RWPE2 (cell line): ENCODE measurements at places on chromosomes 3 and 15.

GRCh38 chr15:62241135-62241770, 76.2 kb upstream of the C2CD4B start:
- no peak overlapping the region for H3K4me3 ChIP-seq
- H3K36me3 ChIP-seq, result no peaks in the 10 kb centered on the region
- H3K27me3 ChIP-seq, result no peaks in the 10 kb centered on the region

DNA sequence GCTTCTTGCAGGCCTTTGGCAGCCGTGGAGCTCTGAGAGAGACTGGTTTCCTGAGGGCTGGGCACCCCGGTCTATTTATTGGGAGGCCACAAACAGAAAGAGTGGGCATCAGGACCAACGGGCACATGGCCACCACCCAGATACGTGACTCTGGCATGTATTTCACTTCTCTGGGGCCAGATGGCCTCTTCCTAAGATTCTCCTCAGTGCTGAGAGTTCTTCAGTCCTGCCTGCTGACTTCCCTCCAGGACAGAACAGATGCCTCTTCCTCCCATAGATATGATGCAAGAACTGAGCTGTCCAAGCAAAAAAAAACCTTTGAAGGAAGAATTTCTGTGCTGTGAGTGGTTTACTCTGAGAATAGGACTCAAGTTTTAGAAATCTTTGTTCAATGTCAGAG, 107.7 kb downstream of the IGF2BP2 start:
- peaks cover 5% of the 10 kb centered on the region; the same call in 1 of the 2 replicates for H3K36me3 ChIP-seq
- H3K27me3 ChIP-seq, result no peaks in the 10 kb centered on the region
- peaks cover 58% of the 10 kb centered on the region for H3K4me1 ChIP-seq
- no peak overlapping the region for H3K4me3 ChIP-seq
- peak overlapping the region; percentile 91 for H3K27ac ChIP-seq
- DNase-seq, result no peak

DNA sequence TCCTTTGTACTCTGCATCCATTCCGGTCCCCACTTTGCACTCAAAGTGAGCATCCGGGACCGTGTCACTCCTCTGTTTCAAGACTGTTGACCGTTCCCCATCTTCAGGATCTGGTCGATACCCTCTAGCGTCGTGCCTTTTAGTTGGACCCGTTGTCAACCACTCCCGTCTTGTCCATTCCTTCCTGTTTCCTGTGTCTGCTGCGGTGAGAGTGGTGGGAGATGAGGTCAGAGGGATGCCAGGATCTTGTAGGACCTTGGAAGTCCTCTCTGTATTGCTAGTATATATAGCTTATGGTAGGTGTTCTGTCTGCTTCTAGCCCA, 624 bp downstream of the BRK1 start:
- H3K4me1 ChIP-seq, result peaks cover 5% of the 10 kb centered on the region
- H3K27ac ChIP-seq, result peak overlapping the region; percentile 36
- DNase-seq, result no peak
- peak overlapping the region; percentile 63 for H3K4me3 ChIP-seq
- no peaks in the 10 kb centered on the region for H3K27me3 ChIP-seq
- H3K36me3 ChIP-seq, result peaks cover 21% of the 10 kb centered on the region

GRCh38 chr3:19866751-19867347, 67.2 kb downstream of the EFHB start:
- H3K4me3 ChIP-seq, result no peak overlapping the region
- no peak for DNase-seq
- H3K27ac ChIP-seq, result no peak overlapping the region
- no peaks in the 10 kb centered on the region for H3K36me3 ChIP-seq

- DNase-seq, result no peak
- no peaks in the 10 kb centered on the region for H3K36me3 ChIP-seq
- H3K27me3 ChIP-seq, result no peaks in the 10 kb centered on the region
- H3K27ac ChIP-seq, result peak overlapping the region; percentile 31
- no peak overlapping the region for H3K4me3 ChIP-seq
These were observed 107.7 kb upstream of the TSC22D2 start for GRCh38 chr3:150300388-150300787.

DNA sequence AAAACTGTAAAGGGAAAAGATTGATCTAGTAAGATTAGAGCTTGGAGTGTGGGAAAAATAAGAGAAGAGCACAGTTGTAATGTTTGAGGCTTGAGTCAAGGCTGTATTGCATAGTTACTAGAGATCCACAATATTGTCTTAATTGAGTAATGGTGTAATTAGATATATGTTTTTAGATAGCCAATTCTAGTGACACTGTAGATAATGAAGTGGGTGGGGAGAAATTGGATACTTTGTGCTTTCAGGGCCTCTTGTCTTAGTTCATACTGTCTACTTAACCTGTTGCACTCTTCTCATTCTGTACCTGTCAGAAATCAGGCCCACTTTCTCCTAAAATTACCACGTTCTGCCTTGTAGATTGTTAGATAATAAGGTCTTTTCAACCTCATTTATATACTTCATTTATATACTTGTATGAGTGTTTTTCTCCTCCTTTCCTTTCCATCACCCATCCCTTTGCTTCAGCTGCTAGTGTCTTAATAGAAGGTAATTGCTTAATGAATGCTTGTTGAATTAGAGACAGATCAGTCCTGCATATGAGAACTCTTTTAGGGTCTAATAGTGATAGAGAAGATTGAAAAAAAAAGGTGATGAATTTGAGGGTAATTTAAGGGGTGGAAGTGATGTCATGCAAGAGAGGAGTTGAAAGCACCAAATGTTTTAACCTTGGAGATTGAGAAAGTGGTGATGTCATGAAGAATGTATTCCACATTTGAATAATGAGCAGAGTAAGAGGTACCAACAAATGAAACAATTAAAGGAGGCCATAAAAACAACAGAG, 32.0 kb downstream of the PIK3CA start:
- no peak for DNase-seq
- no peaks in the 10 kb centered on the region for H3K27me3 ChIP-seq
- H3K4me3 ChIP-seq, result no peak overlapping the region
- H3K4me1 ChIP-seq, result peaks cover 21% of the 10 kb centered on the region
- no peak overlapping the region for H3K27ac ChIP-seq
- no peaks in the 10 kb centered on the region for H3K36me3 ChIP-seq

- H3K36me3 ChIP-seq, result no peaks in the 10 kb centered on the region
- H3K4me1 ChIP-seq, result no peaks in the 10 kb centered on the region
- no peaks in the 10 kb centered on the region for H3K27me3 ChIP-seq
- DNase-seq, result no peak
- H3K27ac ChIP-seq, result no peak overlapping the region
These were observed 70.1 kb downstream of the CASR start for GRCh38 chr3:122253581-122253980.

GRCh38 chr3:54193093-54193492, 70.7 kb downstream of the CACNA2D3 start:
- H3K27me3 ChIP-seq, result peaks cover 4% of the 10 kb centered on the region
- DNase-seq, result no peak
- H3K27ac ChIP-seq, result no peak overlapping the region
- no peak overlapping the region for H3K4me3 ChIP-seq
- no peaks in the 10 kb centered on the region for H3K36me3 ChIP-seq

GRCh38 chr15:65938604-65939003, 69.3 kb downstream of the RAB11A start:
- H3K4me3 ChIP-seq, result no peak overlapping the region
- no peaks in the 10 kb centered on the region for H3K36me3 ChIP-seq
- H3K4me1 ChIP-seq, result peaks cover 19% of the 10 kb centered on the region
- H3K27me3 ChIP-seq, result no peaks in the 10 kb centered on the region
- no peak for DNase-seq

GRCh38 chr3:173663696-173664111, 266.2 kb downstream of the NLGN1 start:
- no peaks in the 10 kb centered on the region for H3K27me3 ChIP-seq
- no peak overlapping the region for H3K27ac ChIP-seq
- H3K36me3 ChIP-seq, result no peaks in the 10 kb centered on the region
- no peak for DNase-seq

GRCh38 chr3:48275287-48276027, 34.6 kb downstream of the ZNF589 start:
- no peaks in the 10 kb centered on the region for H3K27me3 ChIP-seq
- H3K36me3 ChIP-seq, result no peaks in the 10 kb centered on the region
- H3K4me1 ChIP-seq, result no peaks in the 10 kb centered on the region
- no peak overlapping the region for H3K4me3 ChIP-seq

DNA sequence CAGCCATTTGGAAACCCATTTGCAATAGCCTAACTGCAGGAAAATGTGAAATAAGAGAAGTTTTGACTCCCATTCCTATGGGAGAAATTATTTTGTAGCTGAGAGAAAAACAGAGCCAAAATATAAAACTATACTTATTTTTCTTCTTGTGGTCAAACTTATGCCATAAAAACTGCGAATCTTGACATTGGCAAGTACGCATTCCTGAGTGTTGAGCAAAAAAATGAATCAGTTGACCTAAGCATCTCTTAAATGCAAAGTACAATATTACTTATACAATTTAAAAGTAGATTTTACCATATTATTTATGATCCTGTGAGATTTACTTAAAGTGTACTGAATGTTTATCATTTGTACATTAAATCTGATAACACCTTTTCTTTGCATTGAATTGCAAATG, 50.1 kb upstream of the CMC1 start:
- DNase-seq, result no peak
- H3K36me3 ChIP-seq, result no peaks in the 10 kb centered on the region
- H3K27ac ChIP-seq, result no peak overlapping the region
- H3K4me3 ChIP-seq, result no peak overlapping the region
- no peaks in the 10 kb centered on the region for H3K27me3 ChIP-seq
- no peaks in the 10 kb centered on the region for H3K4me1 ChIP-seq

GRCh38 chr3:53750253-53751210, 95.7 kb downstream of the CHDH start:
- H3K36me3 ChIP-seq, result no peaks in the 10 kb centered on the region
- H3K27ac ChIP-seq, result no peak overlapping the region
- H3K4me3 ChIP-seq, result no peak overlapping the region
- H3K4me1 ChIP-seq, result no peaks in the 10 kb centered on the region

GRCh38 chr15:70956201-70956995, 63.8 kb downstream of the LRRC49 start:
- no peaks in the 10 kb centered on the region for H3K4me1 ChIP-seq
- no peaks in the 10 kb centered on the region for H3K27me3 ChIP-seq
- H3K27ac ChIP-seq, result no peak overlapping the region
- DNase-seq, result no peak

GRCh38 chr3:11690863-11691766, 47.4 kb upstream of the VGLL4 start:
- H3K4me3 ChIP-seq, result no peak overlapping the region
- no peak for DNase-seq
- H3K27me3 ChIP-seq, result no peaks in the 10 kb centered on the region
- H3K4me1 ChIP-seq, result peaks cover 21% of the 10 kb centered on the region
- peak overlapping the region; percentile 55 for H3K27ac ChIP-seq

DNA sequence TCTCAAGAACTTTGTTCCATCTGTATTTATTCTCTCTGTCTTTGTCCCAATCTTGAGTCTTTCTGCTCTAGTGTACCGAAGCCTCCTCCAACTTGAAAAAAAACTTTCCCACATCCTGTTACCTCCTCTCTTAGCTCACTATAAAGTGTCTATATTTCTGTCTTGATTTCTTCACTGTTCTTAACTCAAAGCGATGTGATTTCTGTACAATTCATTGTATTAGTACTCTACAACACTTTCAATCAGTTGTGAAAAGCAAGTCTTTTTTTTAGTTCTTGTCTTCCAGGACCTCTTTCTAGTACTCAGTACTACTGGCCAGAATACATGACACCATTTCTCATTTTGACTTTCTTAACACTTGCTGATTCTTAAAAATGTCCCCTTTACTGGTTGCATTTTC, 353.5 kb upstream of the SATB1 start:
- no peaks in the 10 kb centered on the region for H3K36me3 ChIP-seq
- H3K27ac ChIP-seq, result no peak overlapping the region
- H3K4me1 ChIP-seq, result no peaks in the 10 kb centered on the region
- DNase-seq, result no peak

- peaks cover 7% of the 10 kb centered on the region for H3K4me1 ChIP-seq
- H3K36me3 ChIP-seq, result no peaks in the 10 kb centered on the region
These were observed 229.5 kb downstream of the TUSC7 start for GRCh38 chr3:116939091-116939490.

DNA sequence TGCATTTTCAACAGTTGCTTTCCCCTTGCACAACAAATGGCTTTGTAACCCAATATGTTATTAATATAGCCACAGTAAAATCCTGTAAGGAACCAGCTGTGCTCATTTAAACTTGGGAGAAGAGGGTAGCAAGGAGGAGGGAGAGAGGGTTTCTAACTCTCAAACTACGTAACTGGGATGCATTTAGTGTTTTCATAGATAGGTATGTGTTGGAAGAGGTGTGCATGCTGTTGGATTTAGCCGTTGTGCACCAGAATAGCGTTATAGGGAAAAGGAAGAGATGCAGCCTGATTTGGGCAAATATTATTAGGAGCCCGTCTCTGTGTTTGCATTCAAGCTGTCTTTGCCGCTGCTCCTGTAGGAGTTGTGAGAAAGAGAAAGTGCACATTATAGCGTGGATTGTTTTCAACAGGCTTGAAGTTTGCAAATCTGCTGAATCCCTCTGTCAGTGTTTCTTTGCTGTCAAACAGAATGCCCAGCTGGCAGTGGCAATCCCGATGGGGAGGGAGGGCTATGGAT, 39.4 kb downstream of the ARPP21 start:
- H3K4me3 ChIP-seq, result no peak overlapping the region
- H3K27ac ChIP-seq, result no peak overlapping the region
- no peaks in the 10 kb centered on the region for H3K4me1 ChIP-seq
- no peaks in the 10 kb centered on the region for H3K36me3 ChIP-seq

GRCh38 chr3:36196058-36196457, 184.2 kb upstream of the STAC start:
- H3K4me1 ChIP-seq, result no peaks in the 10 kb centered on the region
- DNase-seq, result no peak
- H3K4me3 ChIP-seq, result no peak overlapping the region
- H3K27me3 ChIP-seq, result no peaks in the 10 kb centered on the region

DNA sequence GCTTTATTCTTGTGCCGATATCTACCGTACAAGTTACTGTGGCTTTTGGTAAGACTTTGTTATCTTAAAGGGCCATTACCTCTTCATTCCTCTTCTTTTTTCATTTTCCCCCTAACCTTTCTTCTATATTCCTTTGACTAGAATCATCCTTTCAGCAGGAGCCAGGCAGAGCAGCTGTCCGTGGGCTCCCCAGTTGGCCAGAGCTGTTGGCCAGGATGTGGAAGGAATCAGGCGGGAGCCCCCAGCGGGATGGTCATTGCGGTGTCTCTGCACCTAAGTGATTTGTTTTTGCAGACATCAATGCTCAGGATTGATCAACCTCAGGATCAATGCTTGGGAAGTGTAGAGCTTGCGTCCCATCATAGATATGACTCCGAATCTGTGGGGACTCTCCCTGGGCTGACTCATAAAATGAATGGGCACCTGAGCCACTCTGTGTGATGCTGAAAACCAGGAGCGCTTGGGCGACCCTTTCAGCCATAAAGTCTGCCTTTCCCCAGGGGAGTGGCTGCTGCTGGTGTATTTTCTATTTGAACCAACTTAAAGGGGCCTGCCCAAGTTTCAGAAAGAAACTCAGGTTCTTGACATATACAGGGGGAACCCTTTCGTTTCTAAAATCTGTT, 21.7 kb downstream of the APBA2 start:
- no peaks in the 10 kb centered on the region for H3K27me3 ChIP-seq
- no peak overlapping the region for H3K4me3 ChIP-seq
- no peaks in the 10 kb centered on the region for H3K36me3 ChIP-seq
- H3K27ac ChIP-seq, result no peak overlapping the region
